ENCODE measurements at places on chromosomes 1 and 21.

- peaks cover 16% of the 10 kb centered on the region for H3K4me1 ChIP-seq
- no peak overlapping the region for H3K4me3 ChIP-seq
- H3K27ac ChIP-seq: no peak overlapping the region
Observed at GRCh38 chr1:70247768-70248167, 26.6 kb downstream of the SRSF11 start.

GRCh38 chr21:30839304-30839703 is 9.7 kb upstream of the KRTAP7-1 start:
- peaks cover 3% of the 10 kb centered on the region for H3K36me3 ChIP-seq
- no peak overlapping the region for H3K27ac ChIP-seq
- H3K27me3 ChIP-seq: peaks cover 22% of the 10 kb centered on the region
- peaks cover 2% of the 10 kb centered on the region for H3K4me1 ChIP-seq
- H3K4me3 ChIP-seq: no peak overlapping the region

DNA sequence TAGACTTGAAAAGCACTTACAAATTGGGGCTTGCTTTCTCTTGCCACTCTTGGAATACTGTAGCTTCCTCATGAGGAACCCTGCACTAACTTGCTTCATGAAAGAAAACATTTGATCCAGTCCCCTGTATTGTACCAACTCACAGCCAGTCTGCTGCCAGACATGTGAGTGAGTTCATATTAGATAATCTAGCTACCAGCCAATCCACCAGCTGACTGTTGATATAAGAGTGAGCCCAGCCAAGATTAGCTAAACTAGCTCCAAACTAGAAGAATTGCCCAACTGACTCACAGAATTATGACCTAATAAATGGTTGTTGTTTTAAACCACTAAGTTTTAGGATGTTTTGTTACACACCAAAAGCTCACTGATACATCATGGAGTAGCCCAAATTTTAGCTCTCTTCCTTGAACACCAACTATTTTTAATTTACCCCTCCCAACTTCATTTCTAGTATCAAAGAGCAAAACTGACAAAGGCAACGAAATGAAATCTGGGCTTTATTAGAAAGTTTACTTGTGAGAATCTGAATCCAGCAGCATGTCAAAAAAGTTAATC is 6.6 kb upstream of the RGS8 start:
- H3K27ac ChIP-seq: no peak overlapping the region
- H3K27me3 ChIP-seq: peaks cover 11% of the 10 kb centered on the region
- DNase-seq: no peak

- H3K27ac ChIP-seq: peak within 1 kb of the TSS; percentile 98
- peaks cover 55% of the 10 kb centered on the region for H3K4me1 ChIP-seq
- peak within 1 kb of the TSS; percentile 97 for H3K4me3 ChIP-seq
- peaks cover 10% of the 10 kb centered on the region for H3K36me3 ChIP-seq
- DNase-seq: peak; percentile 41
Observed at GRCh38 chr1:167629681-167630567, at the start of gene RCSD1. TSS of gene RCSD1 (plus strand) at chr1:167630232. CDS start at chr1:167630424, 192 bp downstream.

DNA sequence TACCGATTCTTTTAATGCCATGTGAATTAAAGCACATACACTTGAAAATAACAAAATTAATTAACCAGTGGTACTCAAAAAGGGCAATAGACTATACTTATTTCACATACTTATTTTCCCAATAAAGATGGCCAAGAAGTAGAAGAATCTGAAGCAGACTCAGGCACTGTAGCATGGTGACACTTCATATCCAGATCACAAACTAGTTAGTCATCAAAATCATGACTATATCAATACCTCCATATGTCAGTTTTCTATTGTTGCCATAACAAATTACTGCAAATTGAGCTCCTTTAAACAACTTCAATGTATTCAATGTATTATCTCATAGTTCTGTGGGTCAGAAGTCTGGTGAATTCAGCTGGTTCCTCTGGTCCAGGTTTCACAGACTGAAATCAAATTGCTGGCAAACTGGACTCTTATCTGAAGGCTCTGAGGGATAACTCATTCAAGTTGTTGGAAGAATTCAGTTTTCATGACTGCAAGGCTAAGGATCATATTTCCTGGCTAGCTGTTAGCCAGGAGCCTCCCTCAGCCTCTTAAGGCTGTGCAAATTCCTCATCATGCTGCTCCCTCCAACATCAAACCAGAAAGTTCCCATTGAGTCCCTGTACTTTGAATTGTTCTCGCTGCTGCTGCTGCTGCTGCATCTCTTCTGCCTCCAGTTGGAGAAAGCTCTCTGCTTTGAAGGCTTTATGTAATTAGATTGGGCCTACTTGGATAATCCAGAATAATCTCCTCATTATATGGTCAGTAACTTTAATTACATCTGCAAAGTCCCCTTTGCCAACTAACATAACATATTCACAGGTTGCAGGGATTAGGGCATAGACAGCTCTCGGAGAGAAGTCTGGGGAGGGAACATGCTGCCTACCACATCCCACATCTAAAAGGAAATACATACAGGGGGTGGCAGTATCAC is 91.5 kb downstream of the MRPL39 start:
- H3K27ac ChIP-seq: no peak overlapping the region
- H3K36me3 ChIP-seq: no peaks in the 10 kb centered on the region
- H3K4me3 ChIP-seq: no peak overlapping the region
- H3K27me3 ChIP-seq: peaks cover 6% of the 10 kb centered on the region
- H3K4me1 ChIP-seq: peaks cover 2% of the 10 kb centered on the region

GRCh38 chr1:227124473-227124872 is 184.4 kb downstream of the COQ8A start:
- no peak for DNase-seq
- H3K4me1 ChIP-seq: no peaks in the 10 kb centered on the region
- H3K27ac ChIP-seq: no peak overlapping the region

- no peak overlapping the region for H3K4me3 ChIP-seq
- no peak overlapping the region for H3K27ac ChIP-seq
- no peak for DNase-seq
Observed at GRCh38 chr1:246785494-246786111, 61.4 kb downstream of the SCCPDH start.

- no peaks in the 10 kb centered on the region for H3K27me3 ChIP-seq
- peaks cover 12% of the 10 kb centered on the region for H3K36me3 ChIP-seq
- no peak overlapping the region for H3K4me3 ChIP-seq
- no peak overlapping the region for H3K27ac ChIP-seq
Observed at GRCh38 chr1:201870397-201870796, 18.3 kb upstream of the SHISA4 start.

GRCh38 chr1:229896306-229896705 is 170.7 kb upstream of the GALNT2 start:
- no peaks in the 10 kb centered on the region for H3K4me1 ChIP-seq
- H3K27me3 ChIP-seq: peaks cover 57% of the 10 kb centered on the region
- DNase-seq: no peak
- no peak overlapping the region for H3K27ac ChIP-seq

DNA sequence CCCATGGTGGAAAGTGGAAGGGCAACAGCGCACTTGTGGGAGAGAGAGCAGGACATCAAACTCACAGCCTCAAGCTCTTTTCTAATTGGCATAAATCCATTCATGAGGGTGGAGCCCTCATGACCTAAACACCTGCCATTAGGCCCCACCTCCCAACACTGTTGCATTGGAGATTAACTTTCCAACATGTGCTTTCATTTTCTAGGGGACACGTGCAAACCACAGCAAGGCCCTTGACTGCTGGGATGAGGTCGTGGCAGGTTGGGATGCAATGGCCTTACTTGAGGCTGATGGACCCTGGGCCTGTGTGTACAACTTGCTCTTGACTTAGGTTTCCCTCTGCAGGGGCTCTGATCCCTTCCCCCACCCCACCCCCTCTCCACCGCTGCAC is 35.9 kb upstream of the NEK2 start:
- DNase-seq: no peak
- no peak overlapping the region for H3K4me3 ChIP-seq

DNA sequence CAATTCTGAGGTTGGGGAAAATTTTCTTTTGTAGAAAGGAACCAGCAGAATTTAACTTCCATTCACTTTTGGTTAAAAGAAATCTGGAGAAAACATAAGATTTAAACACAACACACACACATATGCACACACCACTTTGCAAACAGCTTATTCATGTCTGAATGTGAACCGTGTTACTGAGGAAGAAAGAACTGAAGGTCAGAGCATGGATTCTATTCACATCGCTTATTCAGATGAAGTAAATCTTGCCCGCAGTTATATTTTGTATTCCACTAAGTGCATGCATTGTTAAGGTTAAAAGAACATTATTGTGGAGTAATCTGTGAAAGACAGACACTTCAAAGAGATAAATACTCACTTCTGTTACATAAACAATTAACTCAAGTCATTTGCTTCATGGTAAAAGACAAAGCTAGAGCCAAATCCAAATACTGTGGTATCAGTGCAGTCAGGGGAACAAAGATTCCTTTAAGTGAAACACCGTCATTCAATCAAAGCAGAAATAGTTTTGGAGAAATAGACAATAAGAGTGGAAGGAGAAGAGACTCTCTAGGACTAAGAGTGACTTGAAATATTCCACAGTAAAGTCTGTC is 82.0 kb downstream of the LRRC53 start:
- H3K27me3 ChIP-seq: no peaks in the 10 kb centered on the region
- H3K4me1 ChIP-seq: no peaks in the 10 kb centered on the region
- no peak overlapping the region for H3K27ac ChIP-seq

DNA sequence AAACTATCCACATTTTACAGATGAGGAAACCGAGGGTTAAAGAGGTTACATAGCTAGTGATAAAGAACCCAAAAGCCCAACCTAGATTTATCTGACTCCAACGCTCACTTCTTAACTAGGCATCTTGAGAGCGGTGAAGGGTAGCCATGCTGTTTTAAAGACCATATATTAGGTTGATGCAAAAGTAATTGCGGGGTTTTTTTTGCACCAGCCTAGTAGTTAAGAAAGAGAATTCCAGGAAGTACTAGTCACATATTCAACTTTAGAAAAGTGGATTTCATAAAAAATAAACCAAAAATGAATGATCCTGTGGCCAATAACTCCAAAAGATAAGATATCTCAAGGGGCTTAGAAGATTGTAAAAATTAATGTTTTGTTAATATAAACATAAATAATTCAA is 162.1 kb downstream of the GLUL start:
- H3K4me3 ChIP-seq: no peak overlapping the region
- no peak for DNase-seq
- no peak overlapping the region for H3K27ac ChIP-seq
- H3K27me3 ChIP-seq: no peaks in the 10 kb centered on the region
- H3K4me1 ChIP-seq: peaks cover 2% of the 10 kb centered on the region

- no peak overlapping the region for H3K4me3 ChIP-seq
- no peaks in the 10 kb centered on the region for H3K36me3 ChIP-seq
- H3K27me3 ChIP-seq: peaks cover 35% of the 10 kb centered on the region
- H3K4me1 ChIP-seq: peaks cover 3% of the 10 kb centered on the region
- H3K27ac ChIP-seq: no peak overlapping the region
Observed at GRCh38 chr1:16018749-16019643, 1.2 kb upstream of the HSPB7 start.

GRCh38 chr1:61921435-61921834 is 179.2 kb downstream of the PATJ start:
- no peak for DNase-seq
- no peaks in the 10 kb centered on the region for H3K4me1 ChIP-seq
- no peak overlapping the region for H3K27ac ChIP-seq
- peaks cover 3% of the 10 kb centered on the region for H3K36me3 ChIP-seq
- no peak overlapping the region for H3K4me3 ChIP-seq

DNA sequence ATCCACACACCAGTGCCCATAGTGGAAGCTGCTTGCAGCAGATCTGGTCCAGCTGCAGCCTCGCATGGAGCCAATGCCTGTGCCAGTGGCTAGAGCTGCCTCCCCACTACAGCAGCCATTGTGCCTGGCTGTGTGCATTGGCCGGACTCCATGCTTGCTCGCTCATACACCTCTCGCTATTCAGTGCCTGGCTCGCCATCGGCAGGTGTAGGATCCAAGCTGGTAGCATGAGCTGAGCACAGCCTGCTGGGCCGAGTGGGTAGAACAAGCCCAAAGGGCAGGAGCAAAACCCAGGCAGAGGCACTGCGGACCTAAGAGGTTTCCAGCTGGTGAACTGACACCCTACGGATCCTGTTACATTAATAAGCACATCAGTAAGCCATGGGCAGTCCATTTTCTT is 1184.1 kb downstream of the AMY1C start:
- H3K36me3 ChIP-seq: no peaks in the 10 kb centered on the region
- DNase-seq: no peak
- H3K27ac ChIP-seq: no peak overlapping the region
- H3K4me1 ChIP-seq: no peaks in the 10 kb centered on the region

DNA sequence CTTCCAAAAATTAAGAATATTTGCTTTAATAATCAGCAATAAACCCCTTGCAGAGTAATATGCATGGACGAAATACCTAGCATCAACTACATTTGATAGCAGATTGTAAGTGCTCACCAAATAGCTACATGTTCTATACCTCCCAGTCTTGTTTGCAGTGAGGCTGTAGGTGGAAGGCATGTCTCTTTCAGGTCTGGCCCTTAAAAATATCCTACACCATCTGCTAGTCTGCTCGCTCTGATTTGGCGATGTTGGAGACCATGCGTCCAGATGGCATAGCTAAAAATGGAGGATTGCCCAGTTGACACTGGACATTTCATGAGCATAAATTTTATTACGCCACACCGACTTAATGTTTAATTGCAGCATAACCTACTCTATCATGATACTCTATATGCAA is 47.1 kb downstream of the SSX2IP start:
- no peaks in the 10 kb centered on the region for H3K27me3 ChIP-seq
- H3K4me1 ChIP-seq: no peaks in the 10 kb centered on the region
- H3K4me3 ChIP-seq: no peak overlapping the region
- DNase-seq: no peak
- no peak overlapping the region for H3K27ac ChIP-seq
- no peaks in the 10 kb centered on the region for H3K36me3 ChIP-seq

DNA sequence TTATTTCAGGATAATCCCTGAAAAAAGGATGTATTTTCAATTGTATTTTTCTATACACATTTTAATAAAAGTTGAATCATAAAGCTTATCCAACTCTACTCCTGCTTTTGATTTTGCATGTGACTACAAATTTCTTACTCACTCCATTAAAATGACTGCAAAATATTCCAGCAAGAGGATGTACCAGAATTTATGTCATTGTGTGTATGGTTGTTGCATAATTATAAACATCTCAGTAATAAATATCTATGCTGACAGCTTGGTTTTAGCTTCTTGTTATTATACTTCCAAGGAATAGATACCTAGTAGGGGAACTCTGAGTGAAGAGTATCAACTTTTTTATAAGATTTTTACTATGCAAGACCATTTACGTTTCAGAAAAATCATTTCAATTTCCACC is 463.2 kb upstream of the RUNX1 start:
- DNase-seq: no peak
- no peak overlapping the region for H3K4me3 ChIP-seq
- H3K4me1 ChIP-seq: peaks cover 5% of the 10 kb centered on the region
- H3K27ac ChIP-seq: no peak overlapping the region
- H3K27me3 ChIP-seq: peaks cover 47% of the 10 kb centered on the region
- H3K36me3 ChIP-seq: peaks cover 2% of the 10 kb centered on the region

- H3K27ac ChIP-seq: peak overlapping the region; percentile 73
- peaks cover 12% of the 10 kb centered on the region for H3K4me1 ChIP-seq
- DNase-seq: no peak
- no peaks in the 10 kb centered on the region for H3K36me3 ChIP-seq
- H3K27me3 ChIP-seq: no peaks in the 10 kb centered on the region
Observed at GRCh38 chr1:174445351-174445750, 2.4 kb upstream of the GPR52 start.

GRCh38 chr1:245046769-245047168 is 108.0 kb upstream of the KIF26B start:
- peaks cover 17% of the 10 kb centered on the region for H3K27me3 ChIP-seq
- DNase-seq: no peak
- H3K27ac ChIP-seq: peak overlapping the region; percentile 51
- H3K36me3 ChIP-seq: peaks cover 2% of the 10 kb centered on the region
- no peak overlapping the region for H3K4me3 ChIP-seq

- H3K27ac ChIP-seq: no peak overlapping the region
- DNase-seq: no peak
- no peaks in the 10 kb centered on the region for H3K4me1 ChIP-seq
- H3K36me3 ChIP-seq: peaks cover 2% of the 10 kb centered on the region
Observed at GRCh38 chr1:236127045-236127444, 15.3 kb upstream of the GPR137B start.
